T-helper 17 cell (primary cell): ENCODE measurements at places on chromosomes 1 and 21.

- DNase-seq, result no peak
Observed at GRCh38 chr21:29166853-29167252, 36.4 kb downstream of the MAP3K7CL start.

GRCh38 chr1:179314928-179315327 lies 21.3 kb downstream of the SOAT1 start:
- no peak for DNase-seq

DNA sequence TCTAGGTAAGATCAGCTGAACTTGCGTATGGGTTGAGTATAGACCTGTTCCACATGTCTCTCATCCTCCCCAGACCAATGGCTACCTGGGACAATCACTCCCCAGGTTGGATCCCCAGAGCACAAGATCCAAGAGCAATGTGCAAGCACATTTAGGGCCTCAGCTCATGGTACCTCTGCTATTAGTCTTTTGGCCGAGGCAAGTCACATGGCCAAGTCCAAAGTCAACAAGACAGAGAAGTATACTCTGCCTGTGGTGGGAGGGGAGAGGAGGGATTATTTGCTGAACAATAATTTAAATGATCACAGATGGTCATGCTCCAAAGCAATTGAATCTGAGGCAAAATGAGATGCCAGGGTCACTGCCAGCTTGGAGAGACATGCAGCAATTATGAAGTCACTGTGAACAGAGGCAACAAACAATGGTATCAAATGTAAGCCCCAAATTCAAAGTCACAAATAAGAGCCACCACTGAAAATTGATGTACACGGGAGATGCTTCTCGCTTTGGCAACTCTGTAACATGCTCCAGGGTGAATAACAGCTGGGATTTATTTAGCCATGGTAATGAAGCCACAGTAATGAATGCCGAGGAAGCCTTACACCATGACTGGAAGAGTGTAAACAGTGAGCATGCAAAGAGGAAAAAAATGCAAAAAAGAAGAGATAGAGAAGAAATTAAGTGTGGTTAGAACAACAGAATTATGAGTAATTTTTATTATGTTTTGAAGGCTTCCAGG lies 149.1 kb downstream of the ZNF281 start:
- DNase-seq, result no peak

DNA sequence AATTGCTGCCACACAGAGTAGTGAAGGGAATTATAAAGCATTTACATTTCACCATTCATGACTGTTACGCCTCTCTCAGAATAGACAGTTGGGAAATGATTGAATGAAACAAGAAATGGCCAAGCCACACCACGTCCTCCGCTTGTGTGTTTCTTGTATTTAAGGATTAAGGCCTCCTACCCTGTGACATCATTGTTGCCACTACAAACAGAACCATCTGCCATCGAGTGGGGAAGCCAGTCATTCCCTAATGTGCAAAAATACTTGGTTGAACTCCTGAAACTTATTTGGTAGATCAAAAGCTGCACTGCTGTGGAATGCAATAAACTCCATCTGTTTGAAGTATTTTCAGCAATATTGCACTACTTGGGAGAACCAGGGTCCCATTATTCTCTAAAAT lies 99.0 kb upstream of the C1orf105 start:
- DNase-seq, result no peak

DNA sequence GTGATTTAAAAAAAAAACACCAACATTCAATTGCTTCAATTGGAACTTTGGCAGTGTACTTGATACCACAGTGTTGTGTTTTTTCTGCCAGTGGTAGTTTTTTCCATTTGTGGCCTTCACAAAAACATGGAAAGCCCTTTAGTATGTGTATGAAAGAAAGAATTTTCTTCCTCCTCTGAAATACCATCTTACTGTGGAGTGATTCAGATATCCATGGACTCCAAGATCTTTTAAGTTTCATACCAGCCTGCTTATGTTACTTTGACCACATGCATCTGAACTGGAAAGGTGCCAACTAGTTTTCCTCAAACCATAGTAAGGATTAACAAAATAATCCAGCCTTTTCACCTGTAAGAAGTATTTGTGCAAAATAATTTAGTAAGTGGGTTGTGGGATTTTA lies 3.4 kb downstream of the PPP2R5A start:
- DNase-seq, result no peak

GRCh38 chr21:29376556-29376955 lies 77.8 kb downstream of the BACH1 start:
- DNase-seq, result peak; percentile 14

DNA sequence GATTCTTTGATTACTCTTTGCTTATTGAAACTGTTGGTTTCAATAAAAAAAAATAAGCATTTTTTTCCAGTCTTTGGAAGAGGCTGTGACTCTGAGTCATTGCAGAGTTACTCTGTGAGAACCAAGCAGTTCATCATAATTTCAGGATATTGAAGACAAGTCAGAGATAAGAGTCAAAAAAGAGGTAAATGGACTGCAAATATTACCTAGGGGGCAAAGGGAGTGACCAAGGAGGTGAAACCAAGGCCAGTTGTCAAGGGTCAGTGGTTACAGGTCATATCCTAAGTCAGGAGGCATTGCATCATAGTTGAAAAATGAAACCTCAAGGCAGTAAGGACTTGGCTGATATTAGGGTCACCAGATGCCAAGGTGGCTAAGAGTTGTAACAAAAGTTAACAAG lies 597.1 kb upstream of the USP24 start:
- no peak for DNase-seq

- no peak for DNase-seq
Observed at GRCh38 chr21:45169682-45170081, 95.3 kb downstream of the ADARB1 start.

GRCh38 chr1:220733086-220733601 lies 15.0 kb upstream of the MTARC2 start:
- DNase-seq, result peak; percentile 72

GRCh38 chr1:46535063-46535462 lies 16.4 kb downstream of the KNCN start:
- no peak for DNase-seq

DNA sequence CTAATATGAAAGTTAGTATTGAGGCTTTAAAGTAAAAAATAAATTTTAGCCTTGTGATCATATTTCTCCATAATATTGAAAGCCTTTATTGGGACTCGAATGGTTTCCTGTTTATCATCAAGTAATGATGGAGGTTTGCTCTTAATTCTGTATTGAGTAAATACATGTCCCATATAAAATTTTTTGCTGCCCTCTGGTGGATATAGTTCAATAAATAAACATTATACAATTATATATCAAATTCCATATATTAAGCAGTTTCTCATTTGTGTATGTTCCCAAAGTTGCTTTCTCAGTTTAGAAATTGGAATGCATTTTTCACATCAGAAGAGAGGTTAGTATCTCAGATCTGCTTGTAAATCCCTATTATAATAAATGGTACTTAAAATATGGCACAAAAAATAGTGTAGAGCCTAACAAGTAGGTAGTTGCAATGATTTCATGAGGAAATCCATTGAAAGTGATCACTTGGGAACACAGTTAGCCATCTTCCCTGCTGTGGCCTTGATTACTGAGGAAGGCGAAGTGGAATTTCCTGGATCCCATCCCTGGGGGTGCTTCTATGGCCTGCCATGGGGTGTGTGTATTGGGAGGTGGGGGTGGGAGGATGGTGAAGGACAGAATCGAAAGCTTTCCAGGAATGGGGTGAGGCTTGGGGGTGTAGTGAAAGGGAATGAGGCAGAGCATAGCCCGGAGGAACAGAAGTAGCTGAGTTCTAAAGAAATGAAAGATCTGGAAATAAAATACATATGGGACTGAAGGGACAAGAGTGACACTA lies 84.1 kb upstream of the C21orf91 start:
- no peak for DNase-seq
